Right atrium auricular region (tissue), 2 donors: ENCODE measurements at places on chromosomes 12 and 14. TPM values are rescaled to one million over a fixed set of nuclear protein-coding genes. Genes with fewer than 3 reads are reported as not detected.

The BCL11B gene
- total RNA-seq, result 0.43 TPM

The C14orf93 gene
- total RNA-seq, result 6.8 TPM

The RASAL1 gene
- total RNA-seq, result not detected

The HNRNPA1 gene
- total RNA-seq, result 404 TPM

The HOXC5 gene
- not detected for total RNA-seq

The RGS6 gene
- 13.1 TPM for total RNA-seq

The KLRC2 gene
- not detected for total RNA-seq
